ENCODE measurements at places on chromosomes 7 and 10.

DNA sequence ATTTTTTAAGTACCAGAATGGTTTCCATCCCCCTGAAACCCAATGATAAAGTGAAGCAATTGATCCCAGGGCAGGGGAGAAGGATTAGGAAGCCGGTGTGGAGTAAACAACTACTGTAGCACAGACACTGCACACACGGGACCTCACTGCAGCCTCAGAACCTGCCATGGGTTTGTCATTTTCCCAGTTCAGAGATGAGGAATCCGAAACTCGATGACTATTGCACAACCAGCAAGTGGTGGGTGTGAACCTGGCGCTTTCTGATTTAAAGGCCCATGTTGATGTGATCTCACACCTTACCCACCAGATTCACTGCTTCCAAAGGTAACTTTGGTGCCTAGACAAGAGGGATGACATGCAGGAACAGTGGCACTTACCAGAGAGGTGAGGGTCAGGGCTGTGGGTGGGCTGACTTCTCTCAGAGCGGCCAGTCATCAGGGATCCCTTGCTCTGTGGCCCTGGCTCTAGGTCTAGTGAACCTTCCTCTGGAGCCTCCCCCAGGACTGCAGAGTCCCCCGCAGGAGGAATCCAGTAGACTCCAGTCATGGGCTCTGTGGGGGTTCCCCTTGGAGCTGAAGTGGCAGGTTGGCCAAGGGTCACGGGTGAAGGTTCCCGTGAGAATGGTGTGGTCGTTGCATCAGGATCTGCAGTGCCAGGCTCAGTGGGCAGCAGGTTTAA, 62.8 kb downstream of the PKD1L1 start:
- DNase-seq: no peak

DNA sequence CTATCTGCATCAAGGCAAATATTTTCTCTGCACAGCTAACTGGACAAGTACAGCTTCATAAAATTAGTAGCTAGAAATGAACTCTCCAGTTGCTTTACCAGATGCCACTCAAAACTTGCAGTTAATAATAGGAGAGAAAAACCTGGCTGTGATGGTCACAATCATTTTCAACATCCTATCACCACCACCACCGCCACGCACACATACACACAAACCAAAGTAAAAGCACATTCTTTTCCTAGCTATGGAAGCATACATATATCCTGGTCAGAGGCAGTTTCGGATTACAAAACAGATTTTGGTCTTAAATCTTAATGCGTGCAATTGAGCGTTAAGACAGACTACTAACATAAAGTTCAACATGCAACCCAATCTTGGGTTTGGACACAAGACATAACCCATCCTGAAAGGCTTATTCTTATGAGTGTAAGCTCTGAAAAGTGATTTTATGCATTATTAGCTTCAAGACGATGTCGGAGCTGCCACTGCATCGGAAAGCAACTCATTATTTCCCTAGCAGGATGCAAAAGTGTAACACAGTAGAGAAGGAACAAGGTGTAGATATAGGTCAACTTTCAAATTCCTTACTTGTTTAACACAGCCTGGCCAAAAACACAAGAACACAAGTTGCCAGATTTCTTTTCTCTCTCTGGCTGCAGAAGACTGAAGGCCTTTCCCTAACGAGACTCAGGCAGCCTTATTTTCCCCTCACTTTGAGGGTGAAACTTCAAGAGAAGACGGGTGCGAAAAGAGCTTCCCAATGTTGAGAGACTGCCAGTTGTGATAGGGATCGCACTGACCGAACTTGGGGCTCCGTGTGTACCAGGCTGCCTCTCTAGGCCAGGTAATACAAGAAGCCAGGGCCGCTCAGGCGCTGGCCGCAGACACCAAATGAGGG, 1.2 kb downstream of the CACUL1 start:
- peak; percentile 6 for DNase-seq

GRCh38 chr7:98120559-98120958, 13.9 kb downstream of the LMTK2 start:
- no peak for DNase-seq

- no peak for DNase-seq
These were observed 24.8 kb upstream of the ZNF32 start for GRCh38 chr10:43673471-43673870.

GRCh38 chr7:27116031-27116961, 13.8 kb upstream of the HOXA2 start:
- DNase-seq: no peak

- DNase-seq: no peak
These were observed 6.5 kb upstream of the RBM20 start for GRCh38 chr10:110637558-110638053.

GRCh38 chr10:77606751-77607150, 30.9 kb downstream of the KCNMA1 start:
- DNase-seq: no peak

DNA sequence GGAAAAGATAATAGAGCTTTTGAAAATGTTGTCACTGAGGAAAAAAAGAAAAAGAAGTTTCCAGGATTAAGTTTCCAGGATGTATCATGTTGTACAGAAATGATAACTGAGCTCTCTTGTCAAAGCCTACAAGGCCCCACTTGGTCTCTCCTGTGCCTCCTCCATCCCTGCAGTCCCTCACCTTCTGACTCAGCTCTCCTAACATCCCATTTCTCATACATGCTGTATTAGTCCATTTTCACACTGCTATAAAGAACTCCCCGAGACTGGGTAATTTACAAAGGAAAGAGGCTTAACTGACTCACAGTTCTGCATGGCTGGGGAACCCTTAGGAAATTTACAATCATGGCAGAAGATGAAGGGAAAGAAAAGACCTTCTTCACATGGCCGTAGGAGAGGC, 3.8 kb upstream of the DGKI start:
- DNase-seq: no peak

GRCh38 chr7:111312966-111313365, 222.0 kb downstream of the LRRN3 start:
- no peak for DNase-seq

- peak; percentile 78 for DNase-seq
These were observed 31.2 kb downstream of the PRTFDC1 start for GRCh38 chr10:24920907-24921881.

GRCh38 chr7:136194878-136195277, 217.7 kb upstream of the MTPN start:
- DNase-seq: no peak

GRCh38 chr10:131888186-131888604, 12.6 kb upstream of the PPP2R2D start:
- DNase-seq: no peak

GRCh38 chr7:47759056-47759706, 177.3 kb upstream of the TNS3 start:
- DNase-seq: no peak

- peak; percentile 21 for DNase-seq
These were observed 173.9 kb upstream of the GRM3 start for GRCh38 chr7:86469680-86470295.

GRCh38 chr7:33888166-33888565, 17.2 kb upstream of the BMPER start:
- DNase-seq: no peak

GRCh38 chr10:100826031-100826651, 80.8 kb downstream of the PAX2 start:
- no peak for DNase-seq

DNA sequence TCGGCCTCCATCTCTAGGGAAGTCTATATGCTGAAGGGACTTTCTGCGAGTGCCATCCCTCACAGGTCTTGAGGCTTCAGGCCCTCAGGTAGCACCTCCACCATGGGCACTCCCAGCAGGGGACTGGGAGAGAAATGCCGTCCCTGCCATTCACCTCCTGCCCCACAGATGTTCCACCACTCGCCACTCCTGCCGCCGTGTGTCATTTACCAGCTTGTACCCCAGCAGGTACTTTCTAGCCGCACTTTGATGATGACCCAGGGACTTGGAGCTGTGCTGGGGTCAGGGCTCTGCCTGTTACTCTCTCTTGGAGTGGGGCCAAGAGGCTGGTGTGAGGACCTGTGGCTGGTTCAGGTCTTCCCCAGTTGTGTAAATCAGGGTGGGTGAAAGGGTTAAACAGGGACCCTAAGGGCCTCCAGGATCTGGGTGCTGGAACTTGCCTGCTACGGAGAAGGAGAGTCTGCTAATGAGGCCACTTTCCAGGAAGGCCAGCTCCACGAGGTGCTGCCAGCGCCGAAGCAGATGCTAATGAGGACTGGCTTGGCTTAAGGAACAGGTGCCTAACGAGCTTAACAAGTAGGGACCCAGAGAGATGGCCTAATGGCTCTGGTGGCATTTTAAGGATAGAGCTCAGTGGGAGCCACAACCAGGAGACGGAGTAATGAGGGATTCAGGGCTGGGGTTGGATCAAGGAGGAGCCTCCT, 32.4 kb downstream of the CRHR2 start:
- DNase-seq: no peak

DNA sequence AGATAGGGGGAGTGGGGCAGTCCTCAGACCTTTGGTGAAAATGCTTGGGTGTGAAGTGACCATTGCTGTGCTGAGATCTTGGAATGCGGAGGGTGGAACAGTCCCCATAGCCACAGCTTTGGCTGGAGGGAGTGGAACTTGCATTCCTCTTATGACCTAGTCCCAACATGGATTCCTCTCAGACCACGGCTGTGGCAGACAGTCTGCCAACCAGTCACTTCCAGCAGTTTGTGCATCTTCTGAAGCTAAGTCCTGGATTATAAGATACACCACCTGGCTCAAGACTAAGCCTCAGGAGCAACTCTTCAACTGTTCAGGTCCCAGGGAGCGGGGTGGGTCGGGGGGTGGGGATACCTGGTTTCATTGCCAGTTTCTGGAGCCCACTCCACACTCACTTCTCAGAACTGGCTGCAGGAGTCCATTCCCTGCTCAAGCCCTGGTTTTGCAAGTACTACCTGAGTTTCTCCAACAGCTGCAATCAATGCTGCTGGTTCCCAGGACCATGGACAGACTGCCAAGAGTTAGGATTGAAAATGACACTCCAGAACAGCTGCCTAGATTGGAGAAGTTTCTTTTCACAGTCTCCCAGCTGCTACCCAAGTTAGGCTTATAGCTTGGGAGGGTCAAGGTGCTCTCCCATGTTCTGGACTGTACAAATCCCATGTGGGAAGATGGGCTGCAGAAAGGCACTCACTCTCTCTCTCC, 29.1 kb upstream of the DGKB start:
- DNase-seq: no peak

- DNase-seq: no peak
These were observed 221.5 kb upstream of the GHITM start for GRCh38 chr10:83917537-83918506.

- DNase-seq: no peak
These were observed 90.3 kb downstream of the SRPK2 start for GRCh38 chr7:105298439-105298894.

DNA sequence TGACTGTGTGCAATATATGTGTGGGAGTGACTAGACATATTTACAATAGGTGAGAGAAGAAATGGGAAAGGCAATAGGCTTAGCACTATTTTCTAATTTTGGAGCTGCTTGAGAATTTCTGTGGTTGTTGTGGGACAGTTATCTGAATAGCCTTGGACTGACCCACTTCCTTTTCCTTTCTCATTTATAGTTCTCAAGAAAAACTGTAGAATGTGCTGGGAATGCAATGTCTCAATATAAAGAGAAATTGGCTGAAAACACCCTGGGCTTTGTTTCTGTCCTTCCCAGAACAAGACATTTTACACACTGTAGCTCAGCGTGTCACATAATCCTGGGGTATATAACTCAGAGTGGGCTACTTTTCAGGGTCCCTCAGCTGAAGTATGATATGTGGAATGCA, 153.0 kb upstream of the RHOBTB1 start:
- no peak for DNase-seq

- DNase-seq: no peak
These were observed 67.8 kb downstream of the ZRANB1 start for GRCh38 chr10:125009661-125010161.

- no peak for DNase-seq
These were observed 8.8 kb upstream of the GET4 start for GRCh38 chr7:867406-868188.

DNA sequence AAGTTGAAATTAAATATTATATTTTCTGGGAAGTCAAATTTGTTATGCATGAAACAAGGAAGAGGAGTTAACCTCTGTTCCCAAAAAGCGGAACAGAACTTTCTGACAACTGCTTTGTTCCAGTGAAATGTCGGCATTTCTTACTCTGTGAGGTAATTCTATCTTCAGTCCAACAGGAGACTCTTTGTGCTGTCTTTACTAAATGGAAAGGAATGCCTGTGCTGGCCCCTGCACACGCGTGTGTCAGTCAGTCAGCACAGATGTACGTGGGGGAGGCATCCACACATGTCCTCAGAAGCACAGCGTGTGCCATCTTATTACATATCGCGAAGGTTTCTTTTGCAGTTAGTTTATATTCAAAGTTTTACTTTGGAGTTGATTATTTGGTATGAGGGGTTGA, 37.5 kb downstream of the NET1 start:
- no peak for DNase-seq

- no peak for DNase-seq
These were observed 791 bp downstream of the MYL7 start for GRCh38 chr7:44140341-44140740.

DNA sequence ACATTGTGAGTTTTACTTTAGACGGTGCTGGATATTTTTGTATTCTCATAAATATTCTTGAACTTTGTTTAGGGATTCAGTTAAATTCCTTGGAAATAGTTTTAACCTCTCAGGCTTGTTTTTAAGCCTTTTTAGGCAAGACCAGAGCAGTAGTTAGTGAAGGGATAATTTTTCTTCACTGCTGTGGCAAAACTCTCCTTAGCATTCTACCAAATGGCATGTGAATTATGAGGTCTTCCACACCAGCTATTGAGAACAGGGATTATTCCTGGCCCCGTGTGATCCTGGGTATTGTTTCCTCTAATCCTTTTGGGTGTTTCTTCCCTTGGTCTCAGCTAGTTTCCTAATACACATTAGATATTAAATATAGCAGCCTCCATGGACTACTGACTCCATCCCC, 46.2 kb downstream of the CCDC71L start:
- DNase-seq: no peak

DNA sequence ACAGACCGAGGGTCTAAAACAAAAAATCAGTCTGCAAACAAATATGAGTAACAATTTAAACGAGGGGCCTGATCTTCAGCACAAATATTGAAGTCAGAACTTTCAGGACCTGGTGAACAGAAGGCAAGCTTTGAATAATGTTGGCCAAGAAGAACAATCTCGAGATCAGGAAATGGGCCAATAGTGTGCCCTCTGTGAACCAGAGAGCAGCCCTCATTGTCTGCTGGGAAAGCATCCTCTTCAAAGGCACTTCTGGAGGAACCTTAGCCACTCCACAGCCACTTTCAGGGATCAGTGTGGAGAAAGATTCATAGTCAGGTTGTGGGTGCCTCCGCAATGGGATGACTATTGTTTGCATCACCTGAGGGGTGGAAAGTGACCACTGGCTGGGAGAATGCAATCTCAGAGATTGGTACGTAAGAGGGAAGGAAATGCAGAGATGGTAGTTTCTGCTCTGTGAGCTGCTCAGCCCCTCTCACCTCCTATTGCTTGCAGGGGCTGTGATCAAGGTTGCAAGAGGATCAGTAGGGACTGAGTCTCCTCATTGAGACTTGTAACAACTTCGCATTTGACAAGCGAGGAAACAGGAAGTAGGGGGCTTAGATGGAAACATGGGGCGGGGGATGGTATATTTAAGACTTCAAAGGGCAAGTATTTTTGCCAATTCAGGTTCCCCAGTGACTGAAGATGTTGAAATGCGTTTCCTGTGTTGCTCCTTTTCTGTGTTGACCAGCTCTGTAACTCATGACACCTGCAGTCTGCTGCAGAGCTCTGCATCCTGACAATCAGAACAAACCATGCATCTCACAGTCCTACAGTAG, 28.4 kb upstream of the IFRD1 start:
- no peak for DNase-seq
